ENCODE measurements at places on chromosomes 3 and 15.

DNA sequence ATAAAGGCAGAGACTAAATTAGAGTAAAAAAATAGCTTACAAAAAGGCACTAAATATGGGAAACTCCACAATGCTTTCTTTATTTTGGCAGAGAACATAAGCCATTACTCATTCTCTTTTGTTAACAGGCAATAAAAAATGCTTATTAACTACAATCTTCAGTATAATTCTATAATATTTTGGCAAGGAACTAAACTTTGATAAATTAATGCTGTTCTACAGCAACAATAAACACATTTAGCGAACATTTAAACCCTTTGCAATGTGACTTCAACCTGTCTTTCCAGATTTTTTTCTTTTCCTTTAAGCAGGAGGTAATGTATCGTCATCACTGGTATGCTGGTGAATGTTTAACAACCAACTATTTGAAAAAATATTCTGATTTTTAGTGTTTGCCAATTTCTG lies 42.2 kb upstream of the POU1F1 start:
- DNase-seq: peak; percentile 67

GRCh38 chr3:169094204-169094603 lies 569.3 kb downstream of the MECOM start:
- DNase-seq: no peak

- DNase-seq: no peak
Measured at GRCh38 chr3:73681198-73681597, 56.5 kb upstream of the PDZRN3 start.

GRCh38 chr3:96959474-96959873 lies 145.1 kb downstream of the EPHA6 start:
- DNase-seq: no peak

- DNase-seq: peak; percentile 99
Measured at GRCh38 chr15:58475573-58476524, 44.1 kb downstream of the LIPC start.

DNA sequence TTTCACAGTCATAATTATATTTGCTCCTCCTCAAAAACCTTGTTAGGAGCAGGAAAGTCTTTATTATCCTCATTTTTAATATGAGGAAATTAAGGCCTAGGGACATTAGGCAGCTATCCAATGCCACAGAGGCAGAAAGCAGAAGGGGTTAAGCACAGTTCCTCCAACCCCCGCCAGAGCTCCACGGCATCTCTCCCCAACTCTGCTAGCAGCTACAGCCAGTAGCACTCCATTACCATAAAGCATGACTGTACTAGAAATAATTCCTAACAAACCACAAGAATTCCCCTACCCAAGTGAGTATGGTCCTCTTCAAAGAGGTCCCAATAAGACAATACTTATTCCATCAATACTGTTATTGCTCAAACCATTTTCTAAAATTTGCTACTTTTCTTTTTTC lies 9.8 kb downstream of the HEG1 start:
- peak; percentile 91 for DNase-seq

All from renal cortical epithelial cell (primary cell).